ENCODE measurements at places on chromosomes 3 and 15.

DNA sequence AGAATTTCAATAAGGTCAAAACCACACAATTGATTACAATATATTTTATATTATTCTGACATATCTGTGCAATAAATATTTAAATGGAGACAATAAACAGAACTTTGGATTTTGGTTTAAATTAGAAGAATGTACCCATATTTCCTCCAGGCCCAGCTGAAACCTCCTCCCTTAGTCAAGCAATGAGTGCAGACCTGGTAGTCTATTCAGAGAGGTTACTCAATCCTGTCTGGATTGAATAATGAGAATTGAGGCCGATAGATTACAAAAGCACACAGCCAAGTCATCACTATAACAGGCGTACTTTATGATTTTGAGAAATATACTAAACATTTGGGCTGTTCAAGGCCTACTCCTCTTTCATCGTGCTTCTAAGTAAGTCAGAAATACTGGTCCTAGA is 114.5 kb upstream of the STRIT1 start:
- no peak for DNase-seq

GRCh38 chr15:57472861-57473260 is 96.6 kb downstream of the CGNL1 start:
- DNase-seq = no peak

- no peak for DNase-seq
Measured at GRCh38 chr15:92677999-92678398, 22.4 kb upstream of the FAM174B start.

DNA sequence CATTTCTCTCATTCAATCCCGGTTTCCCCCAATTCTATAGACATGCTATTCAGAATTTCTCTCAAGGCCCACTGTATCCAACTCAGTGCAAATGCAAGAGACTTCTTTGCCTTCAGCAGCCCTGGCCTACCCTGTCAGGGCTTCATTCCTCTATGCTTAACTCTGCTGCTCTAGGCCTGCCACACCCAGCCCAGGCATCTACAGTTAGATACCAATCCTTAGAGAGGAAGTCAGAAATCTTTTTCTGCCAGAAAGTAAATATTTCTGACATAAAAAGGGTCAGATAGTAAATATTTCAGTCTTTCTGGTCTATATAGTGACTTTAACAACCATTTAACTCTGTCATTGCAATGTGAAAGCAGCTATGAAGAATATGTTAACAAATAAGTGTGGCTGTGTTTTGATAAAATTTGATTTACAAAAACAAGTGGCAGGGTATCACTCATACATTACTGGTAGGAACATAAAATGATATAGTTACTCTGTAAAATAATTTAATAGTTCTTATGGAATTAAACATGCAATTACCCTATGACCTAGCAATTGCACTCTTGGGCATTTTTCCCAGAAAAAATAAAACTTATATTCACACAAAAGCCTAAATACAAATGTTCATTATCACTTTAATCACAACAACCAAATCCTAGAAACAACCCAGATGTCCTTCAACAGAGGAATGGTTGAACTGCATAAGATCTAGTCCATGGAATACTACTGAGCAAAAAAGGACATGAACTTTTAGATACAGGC is 942.0 kb downstream of the SQOR start:
- no peak for DNase-seq

DNA sequence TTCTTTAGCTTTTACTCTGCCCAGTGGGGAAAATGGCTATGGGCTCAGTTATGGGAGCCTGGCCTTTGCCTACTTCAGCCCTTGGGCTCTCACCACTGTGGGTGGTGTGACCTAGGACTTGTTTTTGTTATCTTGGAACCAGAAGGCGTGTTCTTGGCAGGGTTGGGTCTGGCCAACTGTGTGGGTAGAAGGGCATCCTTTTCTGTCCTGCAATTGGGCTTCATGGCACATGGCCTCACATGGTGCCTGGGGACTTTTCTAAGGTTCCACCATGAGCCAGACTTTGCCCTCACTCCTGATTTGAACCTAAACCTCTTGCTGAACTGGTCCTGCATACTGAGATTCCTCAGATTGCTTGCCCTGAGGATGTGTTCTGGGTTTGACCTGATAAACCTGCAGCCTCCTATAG is 1.7 kb downstream of the GLYCTK start:
- no peak for DNase-seq
